ENCODE measurements at places on chromosomes 5 and 9.

DNA sequence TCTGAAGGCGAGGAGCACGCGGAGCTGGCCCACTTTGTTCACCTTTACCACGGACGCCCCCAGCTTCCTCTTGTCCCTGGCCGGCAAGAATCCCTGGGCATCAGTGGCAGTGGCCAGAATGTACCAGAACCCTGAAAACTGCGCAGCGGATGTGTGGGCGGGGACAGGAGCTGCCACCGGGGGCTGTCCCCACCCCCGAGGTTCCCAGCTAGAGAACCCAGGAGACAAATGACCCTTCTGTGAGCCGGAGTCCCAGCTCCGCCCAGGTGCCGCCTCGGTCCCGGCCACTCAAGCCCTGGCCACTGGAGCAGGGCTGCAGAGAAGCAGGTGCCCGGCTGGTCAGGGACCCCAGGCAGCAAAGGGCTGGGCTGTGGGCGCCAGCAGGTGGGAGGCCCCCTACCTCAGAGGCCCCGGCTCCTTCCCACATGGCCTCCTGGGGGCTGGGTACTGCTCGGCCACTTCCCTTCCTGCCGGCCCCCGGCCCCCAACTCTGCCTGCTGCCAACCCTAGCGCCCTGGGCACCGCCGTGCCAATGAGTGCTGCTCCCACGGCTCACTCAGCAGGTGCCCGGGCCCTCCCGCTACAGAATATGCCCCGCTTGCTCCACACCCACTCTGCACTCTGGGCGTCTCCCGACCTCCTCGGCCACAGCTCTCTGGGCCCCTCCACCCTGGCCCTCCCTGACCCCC lies 713 bp downstream of the LCN10 start:
- DNase-seq, result peak; percentile 89
- H3K4me1 ChIP-seq, result peaks cover 26% of the 10 kb centered on the region
- H3K36me3 ChIP-seq, result no peaks in the 10 kb centered on the region
- peak overlapping the region; percentile 91 for H3K27ac ChIP-seq
- peaks cover 33% of the 10 kb centered on the region for H3K27me3 ChIP-seq

GRCh38 chr9:14190240-14190639 lies 123.7 kb downstream of the NFIB start:
- H3K4me3 ChIP-seq, result no peak overlapping the region
- DNase-seq, result no peak
- H3K27ac ChIP-seq, result no peak overlapping the region
- H3K27me3 ChIP-seq, result no peaks in the 10 kb centered on the region
- no peaks in the 10 kb centered on the region for H3K36me3 ChIP-seq

GRCh38 chr9:16515879-16516301 lies 354.6 kb downstream of the BNC2 start:
- H3K27me3 ChIP-seq, result no peaks in the 10 kb centered on the region
- DNase-seq, result no peak
- no peak overlapping the region for H3K4me3 ChIP-seq
- no peaks in the 10 kb centered on the region for H3K4me1 ChIP-seq
- no peak overlapping the region for H3K27ac ChIP-seq

GRCh38 chr9:115690786-115691496 lies 462.6 kb upstream of the PAPPA start:
- DNase-seq, result no peak
- H3K27ac ChIP-seq, result no peak overlapping the region
- H3K4me1 ChIP-seq, result no peaks in the 10 kb centered on the region
- H3K36me3 ChIP-seq, result no peaks in the 10 kb centered on the region
- no peak overlapping the region for H3K4me3 ChIP-seq

GRCh38 chr5:142884029-142884428 lies 113.9 kb downstream of the ARHGAP26 start:
- peaks cover 10% of the 10 kb centered on the region for H3K4me1 ChIP-seq
- H3K4me3 ChIP-seq, result no peak overlapping the region
- DNase-seq, result no peak
- H3K36me3 ChIP-seq, result no peaks in the 10 kb centered on the region
- no peak overlapping the region for H3K27ac ChIP-seq
